CD8-positive, alpha-beta T cell (primary cell): ENCODE measurements at places on chromosomes 2 and 18.
A peak's percentile ranks its signal among the peaks of the same experiment; 100 is the strongest.

- DNase-seq = no peak
These were observed 21.3 kb upstream of the COPS8 start for GRCh38 chr2:237064203-237065070.

DNA sequence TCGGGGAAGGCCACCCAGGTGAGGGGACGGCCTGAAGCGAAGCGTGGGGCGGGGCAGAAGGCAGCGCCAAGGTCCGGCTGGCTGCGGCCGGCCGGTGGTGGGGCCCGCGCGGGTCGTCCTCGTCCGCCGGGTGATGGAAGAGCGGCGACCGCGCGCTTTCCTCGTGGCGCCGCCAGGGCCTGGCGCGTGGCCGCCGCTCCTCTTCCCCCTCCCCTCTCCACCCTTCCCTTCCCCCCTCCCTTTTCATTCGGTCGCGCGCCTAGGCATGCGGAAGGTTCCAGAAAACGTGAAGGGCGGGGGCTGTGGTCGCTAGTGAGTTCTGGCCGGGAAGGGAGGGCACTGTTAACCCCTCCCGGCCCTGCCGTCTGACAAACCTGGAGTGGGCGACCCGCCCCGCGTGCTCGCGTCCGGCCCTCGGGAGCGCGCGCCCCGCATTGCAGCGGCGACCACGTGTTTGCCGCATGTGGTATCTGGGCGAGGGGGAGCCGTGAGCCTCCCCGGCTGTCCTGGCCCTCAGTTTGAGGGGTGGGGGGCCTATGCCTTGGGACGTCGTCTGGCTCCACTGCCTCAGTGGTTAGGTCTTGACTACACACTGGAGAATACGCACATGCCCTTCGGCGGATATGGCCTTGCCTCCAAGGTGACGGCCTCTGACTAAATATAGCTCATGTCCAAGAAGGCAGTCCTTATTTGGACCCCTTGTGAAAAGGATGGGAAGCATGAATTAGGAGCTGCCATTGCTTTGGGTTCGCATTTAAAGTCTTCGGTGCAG, 579 bp downstream of the MAT2A start:
- DNase-seq = peak; percentile 76

DNA sequence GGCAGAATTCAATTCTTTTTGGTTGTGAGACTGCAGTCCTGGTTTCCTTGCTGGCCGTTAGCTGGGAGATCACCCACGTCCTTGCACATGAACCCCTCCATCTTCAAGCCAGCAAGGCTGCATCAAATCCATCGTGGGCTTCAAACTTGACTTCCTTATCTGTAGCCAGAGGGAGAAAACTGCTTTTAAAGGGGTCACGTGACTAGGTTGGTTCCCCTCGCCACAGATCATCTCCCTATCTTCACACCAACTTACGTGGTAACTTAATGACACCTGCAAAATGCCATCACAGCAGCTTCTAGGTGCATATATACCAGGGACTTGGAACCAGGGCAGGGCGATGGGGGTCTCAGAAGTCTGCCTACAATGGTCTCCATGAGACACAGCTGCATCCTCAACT, 169.5 kb downstream of the MTCL1 start:
- no peak for DNase-seq

DNA sequence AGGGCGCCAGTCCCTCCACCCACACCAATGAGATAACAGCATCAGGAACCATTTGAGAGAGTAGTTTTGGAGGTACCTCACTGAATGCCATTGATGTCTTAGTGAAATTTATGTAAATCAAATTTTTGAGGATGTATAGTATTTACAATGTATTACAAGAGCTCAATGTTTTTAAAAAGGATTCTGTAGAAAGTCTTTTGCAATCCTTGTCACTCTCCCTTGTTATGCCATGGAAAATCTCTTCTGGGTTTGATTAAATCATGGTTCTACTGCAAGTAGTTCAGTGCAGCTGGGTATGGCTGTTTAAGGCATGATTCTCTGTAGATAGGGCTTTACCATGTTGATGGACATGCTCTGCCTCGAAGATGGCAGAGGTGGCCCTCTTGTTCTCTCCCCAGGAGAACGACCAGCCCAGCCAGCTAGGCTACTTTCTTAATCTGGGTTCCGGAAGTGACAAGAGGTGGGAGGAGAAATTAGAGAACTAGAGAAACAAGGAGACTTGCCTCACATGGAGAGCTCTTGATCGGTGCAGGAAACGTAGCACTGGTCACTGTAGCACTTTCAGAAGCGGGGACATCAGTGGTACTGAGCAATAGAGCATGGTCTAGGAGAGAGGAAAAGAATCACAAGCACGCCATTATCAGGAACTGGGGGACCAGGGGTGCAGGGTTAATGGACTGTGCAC, 202.7 kb downstream of the CLIP4 start:
- DNase-seq = no peak
